ENCODE measurements at places on chromosomes 5 and 9.

DNA sequence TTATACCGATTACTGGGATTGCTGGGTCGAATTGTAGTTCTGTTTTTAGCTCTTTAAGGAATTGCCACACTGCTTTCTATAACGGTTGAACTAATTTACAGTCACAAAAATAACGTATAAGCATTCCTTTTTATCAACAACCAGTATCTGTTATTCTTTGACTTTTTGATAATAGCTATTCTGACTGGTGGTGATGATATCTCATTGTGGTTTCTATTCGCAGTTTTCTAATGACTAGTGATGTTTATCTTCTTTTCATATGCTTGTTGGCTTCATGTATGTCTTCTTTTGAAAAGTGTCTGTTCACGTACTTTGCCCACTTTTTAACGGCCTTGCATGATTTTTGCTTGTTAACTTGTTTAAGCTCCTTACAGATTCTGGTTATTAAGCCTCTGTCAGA is 74.4 kb downstream of the FAM174A start:
- no peak overlapping the region for H3K27ac ChIP-seq
- H3K4me3 ChIP-seq: no peak overlapping the region
- H3K36me3 ChIP-seq: no peaks in the 10 kb centered on the region
- no peak for DNase-seq
- H3K27me3 ChIP-seq: no peaks in the 10 kb centered on the region

DNA sequence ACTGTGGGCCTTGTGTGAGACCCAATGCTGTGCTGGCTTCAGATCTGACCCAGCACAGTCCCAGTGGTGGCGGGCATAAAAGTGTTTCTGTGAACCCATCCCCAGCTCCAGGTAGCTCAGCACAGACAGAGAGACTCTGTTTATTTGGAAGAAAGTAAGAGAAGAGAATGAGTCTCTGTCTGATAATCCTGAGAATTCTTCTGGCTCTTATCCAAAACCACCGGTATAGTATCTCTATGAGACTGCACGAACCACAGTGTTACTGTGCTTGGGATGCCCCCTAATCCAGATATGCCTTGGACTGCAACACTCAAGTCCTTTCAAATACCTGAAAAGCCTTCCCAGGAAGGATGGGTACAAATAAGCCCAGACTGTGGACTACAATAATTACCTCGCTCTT is 1660.8 kb upstream of the ACO1 start:
- no peaks in the 10 kb centered on the region for H3K36me3 ChIP-seq
- no peak overlapping the region for H3K27ac ChIP-seq
- H3K4me3 ChIP-seq: no peak overlapping the region
- H3K4me1 ChIP-seq: no peaks in the 10 kb centered on the region
- no peak for DNase-seq

DNA sequence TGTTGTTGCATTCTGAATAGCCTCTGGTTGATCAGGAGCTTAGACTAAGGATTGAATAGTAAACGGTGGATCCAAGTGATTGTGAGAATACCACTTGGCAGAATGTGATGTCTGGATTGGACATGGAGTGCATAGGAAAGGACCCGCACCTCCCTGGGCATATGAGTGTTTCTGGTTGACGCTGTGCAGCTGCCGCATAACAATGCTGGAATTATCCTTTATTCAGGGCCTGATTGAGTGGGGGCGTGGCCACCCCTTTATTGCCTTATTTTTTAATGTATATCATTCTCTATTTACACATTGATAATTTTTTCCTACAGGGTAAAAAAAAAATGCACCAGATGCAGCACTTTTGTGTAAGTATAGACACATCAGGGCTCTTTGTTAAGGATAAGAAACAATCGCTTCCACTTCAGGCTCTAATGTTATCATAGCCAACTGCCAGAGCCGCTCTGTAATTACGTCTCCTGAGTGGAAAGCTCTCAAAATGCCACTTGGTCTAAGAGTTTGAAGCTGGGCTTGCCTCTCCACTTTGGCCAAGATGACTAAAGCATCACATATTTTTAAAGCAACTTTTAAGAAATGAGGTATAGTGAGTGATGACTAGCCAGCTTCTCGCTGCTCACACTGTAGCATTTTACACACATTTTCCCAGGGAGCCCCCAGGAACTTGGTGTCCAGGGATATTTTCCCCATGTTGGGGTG is 5.7 kb downstream of the FGD3 start:
- DNase-seq: no peak
- peak overlapping the region; percentile 55 for H3K4me3 ChIP-seq
- peaks cover 96% of the 10 kb centered on the region for H3K4me1 ChIP-seq

- no peak for DNase-seq
- H3K27ac ChIP-seq: no peak overlapping the region
- H3K4me3 ChIP-seq: no peak overlapping the region
Measured at GRCh38 chr5:9947225-9947714, 302.4 kb downstream of the ATPSCKMT start.

- DNase-seq: no peak
- H3K36me3 ChIP-seq: no peaks in the 10 kb centered on the region
- H3K4me1 ChIP-seq: peaks cover 17% of the 10 kb centered on the region
- H3K4me3 ChIP-seq: no peak overlapping the region
Measured at GRCh38 chr5:32304622-32305021, 8.1 kb downstream of the MTMR12 start.

DNA sequence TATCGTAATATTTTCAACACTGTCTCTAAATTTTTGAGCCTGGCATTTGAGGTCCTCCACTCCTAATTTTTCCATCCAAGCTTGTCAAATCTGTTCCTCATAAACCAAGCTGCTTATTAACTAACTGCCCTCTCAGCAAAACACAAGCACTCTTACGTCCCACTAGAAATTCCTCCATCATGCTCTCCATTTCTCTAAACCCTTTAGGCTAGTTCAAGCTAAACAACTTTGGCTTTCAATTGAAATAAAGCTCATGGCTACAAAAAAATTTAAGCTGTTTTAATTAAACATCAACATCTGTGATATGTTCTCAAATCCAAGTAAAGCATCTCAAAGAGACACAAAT is 45.7 kb downstream of the RNF145 start:
- no peaks in the 10 kb centered on the region for H3K27me3 ChIP-seq
- peaks cover 72% of the 10 kb centered on the region for H3K36me3 ChIP-seq
- no peak for DNase-seq
- H3K4me1 ChIP-seq: no peaks in the 10 kb centered on the region
- H3K4me3 ChIP-seq: no peak overlapping the region
- H3K27ac ChIP-seq: no peak overlapping the region

GRCh38 chr5:106587-106986 is 14.6 kb downstream of the PLEKHG4B start:
- peaks cover 6% of the 10 kb centered on the region for H3K27me3 ChIP-seq
- DNase-seq: no peak
- H3K36me3 ChIP-seq: no peaks in the 10 kb centered on the region
- no peaks in the 10 kb centered on the region for H3K4me1 ChIP-seq

- no peak overlapping the region for H3K27ac ChIP-seq
- no peaks in the 10 kb centered on the region for H3K27me3 ChIP-seq
- no peak for DNase-seq
- H3K4me3 ChIP-seq: no peak overlapping the region
- no peaks in the 10 kb centered on the region for H3K36me3 ChIP-seq
Measured at GRCh38 chr5:132202711-132203463, 24.8 kb downstream of the P4HA2 start.

DNA sequence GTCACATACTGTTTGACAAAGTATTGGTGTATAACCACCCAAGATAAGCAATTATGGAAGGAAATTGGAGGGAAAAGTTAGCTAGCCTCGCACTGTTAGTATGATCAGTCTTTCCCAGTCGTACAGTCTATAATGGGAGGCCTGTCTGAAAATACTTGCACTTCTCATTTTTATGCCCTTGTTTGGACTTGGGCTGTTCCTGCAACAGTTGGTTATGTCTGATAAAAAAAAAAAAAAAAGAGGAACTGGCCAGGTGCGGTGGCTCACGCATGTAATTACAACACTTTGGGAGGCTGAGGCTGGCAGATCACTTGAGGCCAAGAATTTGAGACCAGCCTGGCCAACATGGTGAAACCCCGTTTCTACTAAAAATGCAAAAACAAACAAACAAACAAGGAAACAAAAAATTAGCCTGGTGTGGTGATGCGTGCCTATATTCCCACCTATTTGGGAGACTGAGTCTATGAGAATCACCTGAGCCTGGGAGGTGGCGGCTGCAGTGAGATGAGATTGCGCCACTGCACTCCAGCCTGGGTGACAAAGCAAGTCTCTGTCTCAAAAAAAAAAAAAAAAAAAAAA is 58.3 kb upstream of the ANKRD33B start:
- no peak for DNase-seq
- no peaks in the 10 kb centered on the region for H3K36me3 ChIP-seq
- H3K27ac ChIP-seq: no peak overlapping the region
- no peaks in the 10 kb centered on the region for H3K27me3 ChIP-seq

- no peaks in the 10 kb centered on the region for H3K27me3 ChIP-seq
- H3K4me3 ChIP-seq: no peak overlapping the region
- H3K27ac ChIP-seq: no peak overlapping the region
Measured at GRCh38 chr9:3569529-3569928, 43.7 kb upstream of the RFX3 start.

- H3K4me1 ChIP-seq: peaks cover 27% of the 10 kb centered on the region
- H3K36me3 ChIP-seq: no peaks in the 10 kb centered on the region
- peak within 1 kb of the TSS; percentile 68 for H3K4me3 ChIP-seq
- H3K27ac ChIP-seq: no peak within 1 kb of the TSS
- no peaks in the 10 kb centered on the region for H3K27me3 ChIP-seq
- DNase-seq: peak; percentile 56
Measured at GRCh38 chr9:136686794-136687711, at the start of gene AGPAT2. Gene AGPAT2 (minus strand): TSS chr9:136687457. CDS start chr9:136687357, 100 bp downstream.

GRCh38 chr5:7904170-7904569 is 35.2 kb downstream of the MTRR start:
- DNase-seq: no peak
- H3K4me3 ChIP-seq: no peak overlapping the region
- H3K36me3 ChIP-seq: peaks cover 44% of the 10 kb centered on the region
- no peaks in the 10 kb centered on the region for H3K4me1 ChIP-seq
- H3K27ac ChIP-seq: no peak overlapping the region

DNA sequence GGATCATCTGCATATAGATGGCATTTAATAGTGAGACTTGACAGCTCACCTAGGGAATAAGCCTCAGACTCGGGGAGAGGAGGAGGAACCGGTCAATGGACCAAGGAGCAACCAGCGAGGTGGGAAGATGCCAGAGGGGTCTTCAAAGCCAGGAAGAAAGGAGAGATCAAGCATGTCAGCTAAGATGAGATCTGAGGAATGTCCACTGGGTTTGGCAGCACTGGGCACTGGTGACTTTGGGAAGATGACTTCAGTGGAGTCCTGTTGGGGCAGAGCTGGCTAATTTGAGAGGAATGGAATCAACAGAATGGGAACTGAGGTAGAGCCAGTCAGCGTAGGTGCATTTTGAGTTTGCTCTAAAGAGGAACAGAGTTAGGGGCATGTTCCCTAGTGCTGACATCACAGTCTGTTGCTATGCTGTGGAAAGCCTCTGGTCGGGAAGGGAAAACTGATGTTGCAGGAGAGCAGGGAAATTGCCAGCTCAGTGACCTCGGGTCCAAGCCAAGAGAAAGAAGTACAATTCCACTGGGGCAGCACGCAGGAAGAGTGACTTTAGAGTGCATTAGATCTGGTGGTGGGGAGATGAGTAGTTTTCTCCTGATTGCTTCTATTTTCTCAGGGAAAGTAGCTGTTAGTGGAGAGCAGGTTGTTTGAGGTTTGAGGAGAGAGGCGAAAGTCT is 56.9 kb downstream of the ZNF618 start:
- no peaks in the 10 kb centered on the region for H3K36me3 ChIP-seq
- H3K4me1 ChIP-seq: no peaks in the 10 kb centered on the region
- peaks cover 4% of the 10 kb centered on the region for H3K27me3 ChIP-seq
- DNase-seq: no peak
- H3K27ac ChIP-seq: no peak overlapping the region
- H3K4me3 ChIP-seq: no peak overlapping the region

- no peak overlapping the region for H3K27ac ChIP-seq
- H3K27me3 ChIP-seq: no peaks in the 10 kb centered on the region
- H3K4me3 ChIP-seq: no peak overlapping the region
- no peak for DNase-seq
- H3K4me1 ChIP-seq: no peaks in the 10 kb centered on the region
- H3K36me3 ChIP-seq: no peaks in the 10 kb centered on the region
Measured at GRCh38 chr5:43410414-43410813, 1.8 kb downstream of the CCL28 start.

DNA sequence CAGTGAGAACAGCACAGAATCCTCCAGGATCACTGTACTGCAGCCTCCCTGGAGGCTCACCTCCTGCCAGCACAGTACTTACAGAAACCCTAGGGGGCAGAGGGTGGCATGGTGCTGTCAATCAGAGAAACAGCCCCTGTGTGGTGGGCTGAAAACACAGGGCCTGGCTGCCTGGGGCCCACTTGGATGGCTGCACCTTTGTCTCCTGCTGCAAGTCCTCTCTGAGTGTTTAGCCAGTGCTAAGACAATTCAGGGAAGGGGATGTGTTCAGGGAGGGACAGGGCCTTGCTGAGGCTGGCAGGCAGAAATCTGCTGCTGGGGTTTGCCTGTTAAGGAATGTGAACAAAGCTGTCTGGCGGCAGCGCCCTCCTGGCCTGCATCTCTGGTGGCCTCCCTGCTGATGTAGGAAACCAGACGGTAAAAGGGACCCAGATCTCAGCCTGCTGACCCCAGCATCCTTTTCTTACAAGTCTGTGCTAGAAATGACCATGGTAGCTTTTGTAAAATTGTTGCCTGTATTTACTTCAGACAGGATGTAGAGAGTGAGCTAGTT is 39.5 kb downstream of the PRRC2B start:
- no peaks in the 10 kb centered on the region for H3K27me3 ChIP-seq
- no peak overlapping the region for H3K4me3 ChIP-seq
- no peak for DNase-seq
- peaks cover 76% of the 10 kb centered on the region for H3K36me3 ChIP-seq
- H3K27ac ChIP-seq: no peak overlapping the region
- H3K4me1 ChIP-seq: peaks cover 22% of the 10 kb centered on the region

- no peak overlapping the region for H3K4me3 ChIP-seq
- no peaks in the 10 kb centered on the region for H3K27me3 ChIP-seq
- H3K4me1 ChIP-seq: no peaks in the 10 kb centered on the region
- no peaks in the 10 kb centered on the region for H3K36me3 ChIP-seq
Measured at GRCh38 chr5:135308245-135308644, 90.8 kb downstream of the MACROH2A1 start.

GRCh38 chr9:109935406-109936087 is 155.5 kb downstream of the PALM2AKAP2 start:
- peaks cover 3% of the 10 kb centered on the region for H3K4me1 ChIP-seq
- H3K27me3 ChIP-seq: no peaks in the 10 kb centered on the region
- no peak for DNase-seq
- no peaks in the 10 kb centered on the region for H3K36me3 ChIP-seq
- no peak overlapping the region for H3K4me3 ChIP-seq

GRCh38 chr5:111227801-111228200 is 3.6 kb downstream of the CAMK4 start:
- peak overlapping the region; percentile 79 for H3K27ac ChIP-seq
- H3K4me3 ChIP-seq: peak overlapping the region; percentile 96
- H3K4me1 ChIP-seq: peaks cover 49% of the 10 kb centered on the region
- DNase-seq: peak; percentile 76

DNA sequence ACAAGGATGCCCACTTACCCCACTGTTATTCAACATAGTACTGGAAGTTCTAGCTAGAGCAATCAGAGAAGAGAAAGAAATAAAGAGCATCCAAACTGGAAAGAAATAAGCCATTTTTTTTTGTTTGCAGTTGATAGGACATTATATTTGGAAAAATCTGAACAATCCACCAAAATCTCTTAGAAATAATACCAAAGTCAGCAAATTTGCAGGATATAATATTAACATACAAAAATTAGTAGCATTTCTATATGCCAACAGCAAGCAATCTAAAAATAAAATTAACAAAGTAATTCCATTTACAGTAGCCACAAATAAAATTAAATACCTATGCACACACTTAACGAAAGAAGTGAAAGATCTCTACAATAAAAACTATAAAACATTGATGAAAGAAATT is 599.3 kb downstream of the CDH9 start:
- DNase-seq: no peak
- H3K4me1 ChIP-seq: no peaks in the 10 kb centered on the region
- no peaks in the 10 kb centered on the region for H3K27me3 ChIP-seq
- H3K4me3 ChIP-seq: no peak overlapping the region
- no peak overlapping the region for H3K27ac ChIP-seq
- no peaks in the 10 kb centered on the region for H3K36me3 ChIP-seq
